Effector memory CD8-positive, alpha-beta T cell (primary cell): ENCODE measurements at places on chromosomes 4 and X.
A peak's percentile ranks its signal among the peaks of the same experiment; 100 is the strongest.

GRCh38 chr4:34365946-34366345 lies 1878.4 kb downstream of the ARAP2 start:
- H3K27me3 ChIP-seq = no peaks in the 10 kb centered on the region
- no peaks in the 10 kb centered on the region for H3K36me3 ChIP-seq
- H3K4me1 ChIP-seq = no peaks in the 10 kb centered on the region
- no peak overlapping the region for H3K27ac ChIP-seq

DNA sequence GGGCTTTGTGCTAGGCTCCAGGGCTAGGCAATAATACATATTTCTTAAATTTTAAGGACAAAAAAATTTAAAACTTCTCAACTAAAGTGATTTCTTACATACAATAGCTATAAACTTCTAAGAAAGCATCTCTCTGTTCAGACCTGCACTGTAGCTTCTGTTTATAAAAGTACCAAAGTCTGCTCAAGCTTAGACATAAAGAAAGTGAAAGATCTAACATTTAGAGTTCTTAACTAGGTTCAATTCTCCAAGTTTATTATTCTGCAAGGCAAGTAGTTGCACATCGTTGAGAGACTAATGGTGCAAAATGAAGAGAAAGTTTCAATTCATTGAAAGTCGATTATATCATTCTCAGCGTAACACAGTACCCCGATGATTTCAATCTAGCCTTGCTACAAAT lies 857.4 kb upstream of the HTR2C start:
- H3K27ac ChIP-seq = no peak overlapping the region
- H3K4me3 ChIP-seq = no peak overlapping the region
- H3K27me3 ChIP-seq = no peaks in the 10 kb centered on the region
- H3K36me3 ChIP-seq = no peaks in the 10 kb centered on the region

- peaks cover 25% of the 10 kb centered on the region for H3K4me1 ChIP-seq
- peaks cover 2% of the 10 kb centered on the region for H3K36me3 ChIP-seq
- DNase-seq = no peak
- H3K27me3 ChIP-seq = no peaks in the 10 kb centered on the region
- H3K27ac ChIP-seq = no peak overlapping the region
These were observed 31.4 kb downstream of the TBC1D1 start for GRCh38 chr4:37922328-37922727.

GRCh38 chr4:160831165-160831922 lies 1332.5 kb downstream of the FSTL5 start:
- DNase-seq = no peak
- no peak overlapping the region for H3K27ac ChIP-seq
- H3K36me3 ChIP-seq = no peaks in the 10 kb centered on the region
- no peaks in the 10 kb centered on the region for H3K4me1 ChIP-seq
- H3K27me3 ChIP-seq = no peaks in the 10 kb centered on the region

DNA sequence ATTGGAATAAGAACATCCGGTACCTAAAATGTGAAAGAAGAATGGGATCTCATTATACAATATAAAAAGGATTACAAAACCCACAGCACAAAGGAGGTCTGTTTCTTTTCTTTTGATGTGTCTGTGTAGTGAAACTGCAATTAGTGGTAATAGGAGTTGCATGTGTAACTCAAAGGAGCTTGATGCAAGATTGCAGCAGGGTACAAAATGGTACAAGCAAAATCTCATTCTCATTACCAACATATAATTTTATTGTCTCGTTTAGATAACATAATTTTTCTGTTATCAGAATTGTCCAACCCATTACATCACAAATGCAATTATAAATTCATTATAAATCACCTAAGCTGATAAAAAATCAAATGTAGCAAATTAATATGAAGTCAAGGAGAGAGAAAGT lies 47.1 kb upstream of the CCSER1 start:
- no peak for DNase-seq
- H3K27me3 ChIP-seq = no peaks in the 10 kb centered on the region
- H3K4me1 ChIP-seq = no peaks in the 10 kb centered on the region
- H3K4me3 ChIP-seq = no peak overlapping the region
- H3K27ac ChIP-seq = no peak overlapping the region
- H3K36me3 ChIP-seq = no peaks in the 10 kb centered on the region

- no peak for DNase-seq
- no peaks in the 10 kb centered on the region for H3K36me3 ChIP-seq
- H3K27me3 ChIP-seq = peaks cover 14% of the 10 kb centered on the region
- no peaks in the 10 kb centered on the region for H3K4me1 ChIP-seq
- H3K4me3 ChIP-seq = no peak overlapping the region
These were observed 37.8 kb upstream of the EXOC1L start for GRCh38 chr4:55781812-55782211.

GRCh38 chrX:124307253-124307907 lies 25.1 kb upstream of the TEX13D start:
- H3K4me3 ChIP-seq = peak overlapping the region; percentile 6
- H3K36me3 ChIP-seq = no peaks in the 10 kb centered on the region
- peak overlapping the region; percentile 59 for H3K27ac ChIP-seq
- peaks cover 18% of the 10 kb centered on the region for H3K4me1 ChIP-seq

DNA sequence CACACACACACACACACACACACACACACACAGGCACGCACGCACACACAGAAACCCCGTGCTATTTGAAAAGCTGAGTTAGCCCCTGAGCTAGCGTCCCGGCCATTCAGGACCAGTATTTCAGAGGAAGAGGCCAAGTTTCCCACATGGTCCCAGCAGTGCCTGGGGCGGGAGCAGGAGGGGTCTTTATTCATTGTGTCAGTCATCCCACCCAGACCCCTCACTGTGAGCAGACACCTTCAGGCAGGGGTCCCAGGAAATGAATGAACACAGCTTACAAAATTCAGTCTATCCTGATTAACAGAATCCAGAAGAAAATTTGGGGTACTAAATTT lies 58.1 kb downstream of the ZFYVE28 start:
- no peak for DNase-seq
- no peaks in the 10 kb centered on the region for H3K27me3 ChIP-seq
- H3K36me3 ChIP-seq = no peaks in the 10 kb centered on the region
- H3K27ac ChIP-seq = no peak overlapping the region

GRCh38 chrX:110162867-110163266 lies 155.0 kb downstream of the AMMECR1 start:
- H3K36me3 ChIP-seq = peaks cover 4% of the 10 kb centered on the region
- H3K4me3 ChIP-seq = no peak overlapping the region
- H3K27ac ChIP-seq = no peak overlapping the region
- no peaks in the 10 kb centered on the region for H3K27me3 ChIP-seq
- no peak for DNase-seq

DNA sequence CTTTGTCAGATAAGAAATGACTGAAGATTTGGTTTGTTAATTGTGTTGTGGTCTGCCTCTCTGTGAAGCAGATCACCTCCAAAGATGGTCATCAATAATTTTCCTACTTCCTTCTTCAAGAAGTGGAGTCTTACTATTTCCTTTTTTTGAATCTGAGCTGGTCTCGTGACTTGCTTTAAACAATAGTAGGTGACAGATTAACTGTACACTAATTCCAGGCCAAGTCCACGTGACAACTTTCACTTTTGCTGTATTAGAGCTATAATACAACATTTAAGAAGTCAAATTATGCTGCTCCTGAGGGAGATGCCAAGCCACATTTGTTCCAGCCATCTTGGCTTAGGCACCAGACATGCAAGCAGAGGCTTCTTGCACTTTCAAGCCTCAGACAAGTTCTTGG lies 393.8 kb upstream of the GRID2 start:
- no peak overlapping the region for H3K4me3 ChIP-seq
- DNase-seq = no peak
- H3K27me3 ChIP-seq = no peaks in the 10 kb centered on the region
- no peak overlapping the region for H3K27ac ChIP-seq
- H3K36me3 ChIP-seq = no peaks in the 10 kb centered on the region

DNA sequence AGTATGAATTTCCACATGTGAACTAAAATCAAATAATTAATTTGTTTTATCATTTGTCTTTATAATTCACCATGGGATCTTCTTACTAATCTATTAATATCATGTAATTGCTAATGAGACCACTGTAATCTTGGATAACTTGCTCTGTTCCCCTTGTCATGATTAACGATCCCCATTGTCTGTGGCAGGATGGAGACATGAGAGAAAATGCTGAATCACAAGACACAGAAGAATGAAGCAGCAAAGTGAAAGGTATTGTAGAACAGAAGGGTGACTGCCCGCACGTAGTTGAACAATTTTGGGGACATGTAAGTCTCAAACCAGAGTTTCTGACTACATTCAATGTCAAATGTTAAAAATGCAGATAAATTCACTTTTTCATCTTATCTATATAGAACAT lies 135.2 kb downstream of the EPHA5 start:
- H3K27me3 ChIP-seq = no peaks in the 10 kb centered on the region
- no peak overlapping the region for H3K4me3 ChIP-seq
- H3K27ac ChIP-seq = no peak overlapping the region
- no peaks in the 10 kb centered on the region for H3K36me3 ChIP-seq
- DNase-seq = no peak
- H3K4me1 ChIP-seq = no peaks in the 10 kb centered on the region

GRCh38 chrX:101028562-101028961 lies 23.3 kb downstream of the TRMT2B start:
- no peaks in the 10 kb centered on the region for H3K27me3 ChIP-seq
- peaks cover 44% of the 10 kb centered on the region for H3K36me3 ChIP-seq
- peaks cover 2% of the 10 kb centered on the region for H3K4me1 ChIP-seq
- no peak for DNase-seq
- no peak overlapping the region for H3K27ac ChIP-seq

DNA sequence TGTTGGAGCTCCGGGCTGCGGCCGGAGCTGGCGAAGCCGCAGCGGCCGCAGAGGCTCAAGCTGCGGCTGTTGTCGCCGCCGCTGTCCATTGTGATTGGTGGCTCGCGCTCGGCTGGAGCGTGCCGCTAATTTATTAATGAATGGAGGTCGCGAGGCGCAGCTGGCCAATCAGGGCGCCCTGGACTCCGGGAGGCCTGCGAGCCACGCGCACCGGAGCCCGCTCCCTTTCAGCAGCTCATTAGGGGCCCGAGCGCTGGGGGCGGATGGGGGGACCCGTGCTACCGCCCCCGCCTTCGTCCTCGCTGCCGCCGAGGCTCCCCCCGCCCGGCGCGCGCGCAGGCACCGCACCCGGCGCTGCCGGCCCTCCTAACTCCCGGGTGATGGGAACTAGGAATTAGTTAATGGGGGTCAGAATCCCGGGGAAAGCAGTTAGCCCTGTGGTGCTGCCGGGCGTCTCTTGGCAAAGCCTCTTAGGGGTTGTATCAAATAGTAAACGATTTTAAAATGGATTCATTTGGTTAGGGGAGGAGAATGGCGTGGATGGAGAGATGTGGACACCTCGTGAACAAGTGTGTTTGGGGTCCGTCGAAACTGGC lies 589 bp upstream of the NEUROG2 start:
- peak overlapping the region; percentile 88 for H3K4me3 ChIP-seq
- peaks cover 97% of the 10 kb centered on the region for H3K27me3 ChIP-seq
- peaks cover 44% of the 10 kb centered on the region for H3K4me1 ChIP-seq
- no peak for DNase-seq

- peaks cover 13% of the 10 kb centered on the region for H3K36me3 ChIP-seq
- H3K27ac ChIP-seq = no peak overlapping the region
- no peaks in the 10 kb centered on the region for H3K27me3 ChIP-seq
- H3K4me1 ChIP-seq = peaks cover 18% of the 10 kb centered on the region
These were observed 68.6 kb downstream of the PRSS12 start for GRCh38 chr4:118284169-118284568.

DNA sequence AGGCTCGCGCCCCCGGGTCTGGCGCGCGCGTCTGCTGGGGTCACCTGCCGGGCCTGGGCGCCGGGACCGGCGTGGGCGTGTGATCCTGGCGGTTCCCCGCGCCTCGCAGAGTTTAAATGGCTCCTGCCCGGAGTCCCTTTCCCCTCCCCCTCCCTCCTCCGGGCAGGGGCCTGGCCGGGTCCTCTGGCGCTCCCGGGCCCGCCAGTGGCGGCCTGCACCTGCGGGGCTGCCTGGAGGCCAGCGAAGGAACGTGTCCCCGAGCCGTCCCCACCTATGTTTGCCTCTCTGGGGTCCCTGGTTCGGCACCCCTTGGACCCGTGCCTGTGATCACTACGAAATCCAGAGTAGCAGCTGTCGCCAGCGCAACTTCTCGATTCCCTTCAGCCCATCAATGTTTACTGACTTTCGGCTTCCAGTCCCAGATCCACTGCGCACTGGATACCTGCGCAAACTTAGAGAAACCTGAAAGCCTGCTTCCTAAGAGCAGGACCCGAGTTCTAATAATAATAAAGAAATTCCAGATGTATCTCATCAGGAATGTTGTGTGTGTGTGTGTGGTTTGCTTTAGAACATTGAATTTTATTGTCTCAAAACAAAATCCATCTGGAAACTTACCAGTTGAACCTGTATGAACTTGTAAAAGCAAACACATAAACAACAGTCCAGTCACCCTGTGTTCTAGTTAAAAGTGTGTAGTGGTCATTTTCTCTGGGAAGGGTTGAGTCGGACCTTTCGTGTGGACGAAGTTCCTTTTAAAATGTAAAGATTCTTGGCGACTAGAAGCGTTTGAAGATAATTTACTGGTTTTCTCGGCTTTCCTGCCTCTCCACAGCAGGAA lies 788 bp downstream of the SHROOM2 start:
- DNase-seq = no peak
- H3K4me3 ChIP-seq = peak overlapping the region; percentile 48
- H3K36me3 ChIP-seq = no peaks in the 10 kb centered on the region
- no peaks in the 10 kb centered on the region for H3K4me1 ChIP-seq

DNA sequence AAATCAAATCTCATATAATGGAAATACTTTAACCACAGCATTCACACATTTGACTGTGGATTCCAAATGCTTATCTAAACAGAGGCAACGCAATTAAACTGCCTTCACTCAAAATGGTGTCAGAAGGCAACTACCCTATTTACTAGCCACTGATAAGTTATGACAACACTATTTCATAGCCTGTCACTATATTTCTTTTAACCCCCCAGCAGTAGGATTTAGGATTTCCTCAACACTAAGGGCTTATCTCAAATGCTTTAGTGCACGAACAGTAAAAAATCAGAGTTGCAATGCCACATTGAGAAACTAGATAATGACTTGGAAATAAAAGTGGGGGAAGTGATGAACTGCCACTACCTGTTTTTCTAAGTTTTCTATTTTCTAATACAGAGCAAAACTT lies 66.7 kb downstream of the DHX15 start:
- H3K4me1 ChIP-seq = peaks cover 16% of the 10 kb centered on the region
- H3K27me3 ChIP-seq = no peaks in the 10 kb centered on the region
- no peak overlapping the region for H3K27ac ChIP-seq

GRCh38 chr4:157048248-157048647 lies 27.7 kb upstream of the GLRB start:
- no peaks in the 10 kb centered on the region for H3K27me3 ChIP-seq
- H3K36me3 ChIP-seq = no peaks in the 10 kb centered on the region
- no peak for DNase-seq

DNA sequence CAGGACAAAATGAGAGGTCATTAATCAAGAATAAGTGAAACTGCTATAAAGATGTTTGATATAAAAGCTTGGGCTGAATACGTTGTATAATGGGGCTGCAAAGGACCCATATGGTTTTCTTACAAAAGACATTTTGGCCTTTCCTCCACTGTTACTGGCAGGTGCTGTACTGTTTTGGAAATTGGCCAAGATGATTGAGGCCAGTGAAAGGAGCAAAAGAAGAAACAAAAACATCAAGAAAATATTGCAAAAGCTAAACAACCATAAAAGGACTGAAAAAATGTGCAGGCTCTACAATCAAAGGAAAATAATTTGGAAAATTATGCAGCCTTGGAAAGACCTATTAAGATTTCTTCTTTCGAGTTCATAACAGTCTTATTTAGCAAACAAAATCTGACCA lies 222.2 kb upstream of the PPP1R2C start:
- DNase-seq = no peak
- no peak overlapping the region for H3K27ac ChIP-seq
- peaks cover 4% of the 10 kb centered on the region for H3K4me1 ChIP-seq

- no peaks in the 10 kb centered on the region for H3K4me1 ChIP-seq
- no peaks in the 10 kb centered on the region for H3K27me3 ChIP-seq
- no peak overlapping the region for H3K27ac ChIP-seq
- H3K36me3 ChIP-seq = no peaks in the 10 kb centered on the region
These were observed 21.1 kb upstream of the USP38 start for GRCh38 chr4:143163614-143164013.

- H3K27me3 ChIP-seq = peaks cover 6% of the 10 kb centered on the region
- H3K4me3 ChIP-seq = no peak overlapping the region
- no peaks in the 10 kb centered on the region for H3K4me1 ChIP-seq
- no peaks in the 10 kb centered on the region for H3K36me3 ChIP-seq
These were observed 25.8 kb downstream of the OTUD6A start for GRCh38 chrX:70087857-70088630.
